ENCODE measurements at places on chromosomes 13 and 19.
A peak's percentile ranks its signal among the peaks of the same experiment; 100 is the strongest.

GRCh38 chr13:76687467-76687866, 198.7 kb downstream of the KCTD12 start:
- no peak for DNase-seq

GRCh38 chr19:16882146-16882545, 6.7 kb upstream of the F2RL3 start:
- DNase-seq: no peak

GRCh38 chr19:6739390-6739882, at the start of gene TRIP10:
Gene TRIP10 (plus strand): TSS chr19:6739680. CDS start chr19:6739762, 82 bp downstream.
- no peak for DNase-seq

DNA sequence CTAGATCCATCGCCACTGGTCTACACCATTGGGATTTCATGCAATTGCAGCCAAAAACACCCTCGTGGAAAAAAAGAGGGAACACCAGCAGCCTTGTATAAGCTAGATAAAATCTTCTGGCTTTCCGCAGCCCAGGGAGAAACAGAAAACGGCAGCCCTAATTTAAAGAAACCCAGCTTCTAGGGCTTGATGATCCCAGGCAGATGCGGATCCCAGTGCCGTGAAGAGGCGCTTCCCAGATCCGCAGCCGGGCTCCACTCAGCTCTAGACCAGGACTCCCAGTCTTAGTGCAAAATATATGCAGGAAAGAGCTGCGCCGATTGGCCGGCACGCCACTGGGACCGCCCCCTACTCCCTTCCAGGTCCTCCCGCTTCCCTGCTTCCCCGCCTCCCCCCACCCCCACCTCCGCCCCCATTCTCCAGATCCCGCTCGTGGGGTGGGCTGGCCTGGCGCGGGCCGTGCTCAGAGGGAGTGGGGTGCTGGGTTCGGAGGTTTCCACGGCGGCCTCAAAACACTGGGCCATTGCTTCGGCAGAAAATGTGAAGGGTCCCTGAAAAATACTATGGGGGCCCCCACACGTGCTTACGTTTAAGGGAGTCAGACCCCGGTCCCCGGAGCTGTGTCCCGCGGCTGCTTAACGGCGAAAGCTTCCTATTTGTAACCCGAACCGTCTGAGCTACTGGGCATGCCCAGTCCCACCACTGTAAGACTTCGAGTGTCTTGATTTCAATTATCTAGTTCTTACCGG, 63.1 kb downstream of the SERP2 start:
- DNase-seq: peak; percentile 85

DNA sequence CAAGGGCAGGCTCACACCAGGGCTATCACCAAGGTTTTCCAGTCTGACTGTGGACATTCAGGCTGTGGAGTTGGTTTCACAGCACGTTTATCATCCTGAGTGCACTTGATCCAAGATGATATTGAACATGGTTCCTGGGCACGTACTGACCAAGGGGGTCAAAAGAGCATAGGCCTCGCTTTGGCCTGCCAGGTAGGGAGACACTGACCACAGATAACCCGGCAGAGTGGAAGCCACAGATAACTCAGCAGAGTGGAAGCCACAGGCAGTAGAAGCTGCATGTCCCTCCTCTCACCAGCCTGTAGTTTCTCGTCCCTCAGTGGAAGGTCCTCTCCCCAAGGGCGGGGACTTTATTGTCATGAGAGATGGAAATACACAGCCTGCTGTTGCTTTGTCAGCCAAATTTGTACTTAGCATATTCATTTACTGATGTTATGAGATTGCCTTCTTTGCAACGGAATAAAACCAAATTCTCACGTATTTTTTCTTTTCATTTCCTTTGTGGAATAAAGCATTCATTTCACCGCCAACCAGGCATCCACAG, 8.8 kb upstream of the KRTDAP start:
- DNase-seq: no peak

- DNase-seq: no peak
Observed at GRCh38 chr19:50896591-50897190, 14.5 kb downstream of the KLK4 start.

- no peak for DNase-seq
Observed at GRCh38 chr13:34085204-34085603, 267.3 kb downstream of the RFC3 start.

GRCh38 chr19:38741670-38742069, 2.6 kb downstream of the CAPN12 start:
- DNase-seq: no peak

DNA sequence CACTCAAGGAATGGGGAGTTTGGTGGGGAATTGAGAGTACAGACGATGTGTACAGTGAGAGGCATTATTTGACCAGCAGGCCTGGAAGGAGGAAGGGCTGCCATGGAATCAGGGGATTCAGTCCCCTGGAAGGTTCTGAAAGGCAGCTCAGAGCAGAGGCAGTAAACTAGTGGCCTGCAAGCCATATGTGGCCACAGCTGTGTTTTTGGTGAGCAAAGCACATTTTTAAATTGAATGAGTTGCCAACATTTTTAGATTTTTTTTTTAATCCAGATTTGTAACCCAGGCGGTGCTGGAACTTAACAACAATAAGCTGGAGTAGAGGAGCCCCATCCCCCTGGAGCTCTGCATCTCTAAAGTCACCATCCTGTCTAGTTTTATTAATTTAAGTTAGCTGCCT, 95.3 kb upstream of the IPO5 start:
- no peak for DNase-seq

GRCh38 chr19:17020385-17020784, 6.2 kb downstream of the CPAMD8 start:
- DNase-seq: no peak

DNA sequence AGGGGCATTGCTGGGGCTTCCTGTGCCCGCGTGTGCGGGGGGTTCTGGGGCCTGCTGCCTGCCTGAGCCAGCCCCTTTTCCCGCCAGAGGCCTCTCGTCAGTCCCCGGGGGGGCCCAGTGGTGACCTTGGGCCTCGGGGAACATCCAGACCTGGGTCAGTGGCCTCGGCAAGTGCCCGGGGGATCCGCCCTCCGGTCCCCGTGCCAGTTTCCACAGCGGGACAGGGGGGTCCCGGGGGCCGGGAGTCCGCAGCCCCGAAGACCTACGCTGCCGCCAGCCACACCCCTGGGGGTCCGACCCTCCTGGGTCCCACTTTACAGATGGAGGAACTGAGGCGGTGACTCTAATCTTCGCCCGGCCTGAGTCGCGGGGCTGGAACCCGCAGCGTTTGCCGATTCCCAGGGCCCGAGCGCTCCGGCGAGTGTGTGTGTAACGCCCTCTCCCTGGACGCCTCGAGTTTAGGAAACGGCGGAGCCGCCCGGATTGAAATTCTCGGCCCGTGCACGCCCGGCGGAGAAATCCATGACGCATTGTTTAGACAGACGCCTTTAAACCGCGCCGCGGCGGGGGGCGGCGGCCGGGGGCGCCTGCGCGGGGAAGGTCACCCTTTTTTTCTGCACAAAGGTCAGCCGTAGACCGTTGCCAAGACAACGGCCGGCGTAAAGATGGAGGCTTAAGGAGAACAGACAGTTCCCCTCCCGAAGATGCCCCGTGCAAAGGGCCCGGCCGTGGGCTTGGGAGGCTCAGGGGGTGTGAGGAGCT, 39.3 kb downstream of the EFNA2 start:
- peak; percentile 55 for DNase-seq

DNA sequence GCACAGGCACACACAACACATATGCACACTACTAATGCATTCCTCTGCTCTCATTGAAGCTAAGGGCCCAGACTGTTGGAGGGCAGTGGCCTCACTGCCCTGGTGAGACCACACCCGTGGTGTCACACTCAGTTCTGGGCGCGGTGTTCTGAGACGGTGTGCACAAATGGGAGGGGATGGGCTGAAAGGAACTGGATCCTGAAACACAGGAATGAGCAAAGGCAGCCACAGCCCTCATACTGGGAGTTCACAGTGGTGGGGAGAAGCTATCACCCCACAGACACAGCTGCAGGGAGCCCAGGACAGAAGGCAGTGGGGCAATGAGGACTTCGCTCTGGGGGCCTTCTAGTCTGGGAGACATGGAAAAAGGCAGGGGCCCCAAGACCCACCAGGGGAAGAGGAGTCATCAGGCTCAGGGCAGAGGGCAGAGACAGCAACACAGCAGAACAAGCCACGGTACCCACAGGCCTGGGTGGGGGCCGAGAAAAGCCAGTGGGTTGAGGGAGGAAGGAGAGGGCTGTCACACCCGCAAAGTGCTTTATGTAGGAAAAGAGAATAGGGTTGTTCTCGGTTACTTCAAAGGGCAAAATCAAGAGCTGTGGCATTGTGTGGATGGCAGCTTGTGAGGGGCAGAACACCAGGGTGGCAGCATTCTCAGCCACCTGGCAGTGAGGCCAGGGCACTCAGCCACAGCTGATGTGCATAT, 75.4 kb upstream of the GPR183 start:
- no peak for DNase-seq

- DNase-seq: no peak
Observed at GRCh38 chr19:47723581-47723940, 10.3 kb downstream of the EHD2 start.

- DNase-seq: no peak
Observed at GRCh38 chr13:94416454-94417080, 62.9 kb downstream of the DCT start.

All from brain pericyte (primary cell).